AG04449 (cell line): ENCODE measurements at places on chromosomes 5 and 9.

GRCh38 chr5:168317521-168318147 is 26.2 kb downstream of the WWC1 start:
- DNase-seq: peak; percentile 87

DNA sequence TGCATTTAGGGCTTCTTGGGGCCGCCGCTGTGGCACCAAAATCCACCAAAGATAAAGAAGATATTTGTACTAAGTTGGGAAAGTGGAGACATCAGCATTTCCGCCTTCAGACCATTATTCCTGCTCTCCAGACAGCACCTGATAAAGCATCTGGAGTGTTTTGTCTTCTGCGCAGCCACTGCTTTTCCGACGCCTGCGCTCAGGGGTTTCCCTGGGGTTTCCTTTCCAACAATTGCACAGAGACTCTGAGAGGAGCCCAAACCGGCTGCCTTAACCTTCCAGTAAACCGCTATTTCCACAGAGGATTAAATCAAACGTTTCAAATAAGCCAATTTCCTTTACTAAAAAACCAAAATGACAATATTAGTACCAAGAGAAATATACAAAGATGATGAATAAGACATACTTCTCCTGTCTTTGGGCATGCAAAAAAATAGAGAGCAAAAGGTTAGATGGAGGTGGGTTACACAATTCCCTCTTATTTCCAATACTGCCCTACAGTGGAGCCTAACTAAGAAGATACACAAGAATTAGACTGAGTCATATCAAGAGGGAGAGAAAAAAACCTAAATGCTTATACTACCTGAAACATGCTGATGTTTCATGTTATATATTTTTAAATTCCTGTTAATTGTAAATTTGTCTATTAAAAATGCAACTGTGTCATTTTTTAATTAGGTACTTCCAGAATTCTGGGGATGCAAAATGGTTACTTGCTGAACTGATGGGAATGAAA is 98.4 kb downstream of the MAPKAP1 start:
- no peak for DNase-seq

DNA sequence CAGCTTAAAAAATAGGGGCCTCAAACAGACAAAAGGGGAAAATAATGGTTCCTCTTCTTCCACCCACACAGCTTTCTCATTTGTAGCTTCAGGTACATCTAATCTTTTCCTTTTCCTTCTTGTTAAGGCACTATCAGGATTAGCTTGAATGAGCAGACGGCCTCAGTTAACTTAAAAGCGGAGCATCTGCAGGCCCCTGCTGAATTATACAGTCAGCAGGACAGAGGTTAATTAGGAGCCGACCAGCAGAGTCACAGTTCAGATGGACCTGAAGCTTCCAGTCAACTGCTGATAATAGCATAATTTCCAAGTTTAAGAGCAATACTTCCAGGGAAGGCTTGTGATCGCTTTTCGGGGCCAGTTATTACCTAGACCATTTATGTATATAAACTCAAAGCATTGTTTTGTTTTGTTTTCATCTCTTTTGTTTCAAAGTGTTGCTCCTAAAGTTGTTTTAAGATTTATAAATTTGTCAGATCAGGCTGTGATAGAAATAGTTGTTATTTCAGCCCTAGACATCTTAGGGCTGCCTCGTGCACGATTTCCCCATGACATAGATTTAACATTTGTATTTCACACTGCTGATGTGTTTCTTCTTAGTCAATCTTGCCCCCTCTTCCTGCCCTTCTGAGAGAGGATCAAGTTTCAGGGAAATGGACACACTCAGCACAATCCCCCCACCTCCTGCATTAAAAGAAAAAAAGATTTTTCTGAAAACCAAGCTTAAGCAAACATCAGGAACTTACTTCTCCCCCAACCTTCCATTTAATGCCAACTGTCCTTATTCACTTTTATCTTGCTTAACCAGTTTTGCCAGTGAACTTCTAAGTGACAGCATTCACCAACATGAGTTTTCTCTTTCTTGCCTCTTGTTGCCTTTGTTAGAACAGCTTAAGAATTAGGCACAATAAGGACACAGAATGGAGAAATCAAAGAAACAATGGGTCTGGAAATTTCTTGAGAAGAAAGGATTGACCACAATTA is 449.8 kb downstream of the ARHGEF28 start:
- DNase-seq: no peak

- DNase-seq: no peak
Measured at GRCh38 chr9:110919609-110920008, 118.7 kb downstream of the LPAR1 start.

DNA sequence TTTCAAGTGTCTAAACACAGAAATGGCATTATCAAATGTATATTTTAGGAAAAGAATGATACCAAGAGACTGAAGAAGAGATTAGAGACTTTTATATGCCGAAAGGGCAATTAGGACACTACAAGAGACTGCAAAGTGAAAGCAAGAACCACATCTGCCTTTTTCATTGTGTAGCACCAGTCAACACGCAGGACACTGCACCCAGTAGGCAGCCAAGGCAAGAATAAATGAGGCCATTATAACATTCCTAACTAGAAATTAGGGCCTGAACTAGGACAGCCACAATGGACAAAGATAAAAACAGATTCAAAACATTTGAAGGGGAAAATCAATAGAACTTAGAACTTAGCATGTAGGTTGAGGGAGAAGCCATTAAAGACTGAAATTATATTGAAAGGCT is 10.8 kb downstream of the CETN3 start:
- no peak for DNase-seq

DNA sequence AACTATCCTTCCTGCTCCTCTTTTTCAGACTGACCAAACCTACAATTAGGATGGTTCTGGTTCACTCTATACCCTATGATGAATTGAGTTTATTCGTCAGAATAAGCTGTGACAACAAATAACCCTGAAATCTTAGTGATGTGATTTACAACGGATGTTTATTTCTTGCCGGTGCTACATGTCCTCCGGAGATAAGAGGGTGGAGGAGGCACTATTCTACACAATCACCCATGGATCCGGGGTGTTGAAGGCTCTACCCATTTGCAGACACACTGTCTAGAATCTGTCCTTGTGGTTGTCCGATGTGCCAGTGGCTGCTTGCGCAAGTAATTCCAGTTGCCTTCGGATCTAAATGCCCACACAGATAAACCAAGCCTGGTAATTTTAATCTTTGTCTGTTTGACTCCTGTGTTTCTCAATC is 44.7 kb downstream of the CDC14B start:
- no peak for DNase-seq

DNA sequence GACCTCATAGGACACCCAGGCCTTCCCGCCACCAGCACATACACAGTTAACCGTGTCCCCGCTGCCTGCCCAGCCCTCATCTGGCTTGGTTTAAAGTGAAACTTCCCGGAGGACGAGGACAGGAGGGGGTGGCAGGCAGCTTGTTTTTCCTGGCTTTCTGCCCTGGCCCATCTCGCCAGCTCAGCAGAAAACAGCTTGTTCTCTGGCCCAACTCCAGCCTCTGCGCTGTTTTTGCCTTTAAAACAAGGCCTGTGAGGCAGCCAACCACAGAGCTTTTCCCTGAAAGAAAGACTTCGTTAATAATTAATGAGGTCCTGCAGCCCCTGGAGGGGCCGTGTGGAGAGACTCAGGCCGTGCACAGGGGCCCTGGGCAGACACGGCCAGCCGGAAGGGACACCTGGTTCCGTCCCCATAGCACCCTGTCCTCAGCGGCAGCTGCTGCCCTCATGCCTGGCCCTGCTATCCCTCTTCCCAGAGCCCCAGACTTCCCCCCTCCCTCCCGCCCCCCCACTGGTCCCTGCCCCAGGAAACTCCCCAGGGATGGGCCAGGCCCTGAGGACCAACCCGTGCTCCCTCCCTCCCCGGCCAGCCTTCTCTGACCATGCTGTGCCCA is 108.7 kb downstream of the RXRA start:
- DNase-seq: peak; percentile 80

GRCh38 chr9:92151691-92152393 is 36.6 kb upstream of the SPTLC1 start:
- peak; percentile 59 for DNase-seq

GRCh38 chr9:113940077-113940476 is 64.0 kb downstream of the ZNF618 start:
- DNase-seq: no peak

- DNase-seq: no peak
Measured at GRCh38 chr5:72618708-72619107, 111.5 kb upstream of the ZNF366 start.

DNA sequence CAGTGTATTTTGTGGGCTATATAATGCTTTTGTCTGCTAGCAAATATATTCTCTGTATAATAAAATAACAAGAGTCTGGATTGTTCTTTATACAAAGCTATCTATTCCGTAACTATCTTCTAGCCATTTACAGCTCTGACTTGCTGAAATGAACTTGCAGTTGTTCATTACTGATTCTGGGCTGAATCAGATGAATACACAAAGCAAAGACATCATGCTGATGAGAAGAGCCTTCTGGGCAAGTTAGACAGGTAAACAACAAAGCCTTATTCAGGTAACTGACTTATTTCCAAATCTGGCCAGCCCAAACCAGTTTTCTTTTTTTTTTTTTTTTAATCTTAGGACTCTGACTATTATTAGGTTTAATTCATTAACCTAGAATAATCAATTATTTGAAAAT is 255.5 kb downstream of the KIAA0825 start:
- no peak for DNase-seq

- no peak for DNase-seq
Measured at GRCh38 chr9:133957328-133957727, 34.8 kb downstream of the VAV2 start.

- no peak for DNase-seq
Measured at GRCh38 chr5:175765858-175766257, 105.5 kb upstream of the CPLX2 start.

GRCh38 chr9:80146466-80146865 is 574.7 kb downstream of the TLE4 start:
- no peak for DNase-seq

GRCh38 chr9:89975024-89975423 is 370.2 kb downstream of the GADD45G start:
- DNase-seq: no peak

DNA sequence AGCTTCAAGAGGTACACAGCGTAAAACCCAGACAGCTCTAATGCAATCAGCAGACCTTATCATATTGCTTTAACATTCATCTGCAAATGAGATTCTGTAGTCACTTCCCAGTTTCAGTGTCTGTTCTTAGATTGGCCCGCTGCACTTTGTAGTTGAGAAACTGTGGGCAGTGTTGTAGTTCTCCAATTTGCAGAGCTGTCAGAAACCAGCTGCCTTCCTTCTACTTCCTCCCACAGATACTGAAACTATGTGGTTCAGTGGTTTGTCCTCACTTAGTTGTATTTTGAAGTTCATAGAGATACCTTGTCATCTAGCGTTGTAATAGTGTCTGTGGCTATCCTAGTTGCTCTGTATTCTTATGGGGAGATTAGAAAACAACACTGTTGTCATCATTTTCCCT is 39.6 kb upstream of the TRIM36 start:
- no peak for DNase-seq

DNA sequence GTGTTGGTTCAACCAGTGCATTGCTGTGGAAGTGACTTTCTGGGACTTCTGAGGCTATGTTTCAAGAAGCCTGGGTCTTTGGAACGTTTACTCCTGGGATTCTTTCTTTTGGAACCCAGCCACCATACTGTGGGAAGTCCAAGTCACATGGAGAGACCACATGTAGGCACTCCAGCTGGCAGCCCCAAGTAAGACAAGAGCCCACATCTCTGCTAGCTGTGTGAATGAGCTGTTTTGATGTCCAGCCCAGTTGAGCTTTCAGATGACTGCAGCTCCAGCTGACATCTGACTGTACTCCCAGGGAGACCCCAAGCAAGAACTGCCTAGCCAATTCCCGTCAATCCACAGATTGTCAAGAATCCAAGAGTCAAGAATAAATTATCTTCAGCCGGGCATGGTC is 60.1 kb upstream of the SPATA31D4 start:
- no peak for DNase-seq

GRCh38 chr5:65199993-65200675 is 281.6 kb downstream of the ADAMTS6 start:
- DNase-seq: peak; percentile 52

GRCh38 chr9:89374176-89374575 is 55.9 kb downstream of the SECISBP2 start:
- no peak for DNase-seq

DNA sequence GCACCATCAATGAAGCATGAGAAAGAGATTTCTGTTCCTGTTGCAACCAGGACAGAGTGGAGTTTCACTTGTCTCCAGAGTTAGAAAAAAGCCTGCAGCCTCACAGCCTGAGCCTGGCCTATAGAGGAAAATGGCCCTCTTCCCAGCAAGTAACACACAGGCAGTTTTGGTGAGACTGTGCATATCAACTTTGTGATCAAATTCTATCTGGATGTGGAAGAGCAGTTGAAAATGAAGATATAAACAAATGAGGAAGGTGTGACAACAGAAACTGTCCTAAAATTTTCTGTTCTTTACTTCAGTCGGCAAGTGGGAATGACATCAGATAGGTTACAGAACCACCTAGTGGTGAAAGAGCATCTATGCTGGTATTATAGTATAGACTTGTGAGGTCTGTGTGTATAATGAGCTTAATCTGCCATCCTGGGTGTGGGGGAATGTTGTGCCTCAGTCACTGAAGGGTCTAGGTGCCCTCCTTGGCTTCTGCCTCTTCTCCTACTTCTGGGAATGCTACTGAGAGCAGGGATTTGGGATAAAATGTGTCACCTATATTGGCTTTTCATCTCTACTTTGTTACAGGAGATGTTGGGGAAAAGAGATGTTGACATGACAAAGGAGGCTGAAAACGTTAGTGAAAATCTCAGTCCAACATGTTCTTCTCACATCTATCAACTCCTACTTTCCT is 28.2 kb downstream of the YIPF5 start:
- no peak for DNase-seq

GRCh38 chr5:1545126-1545804 is 21.5 kb upstream of the LPCAT1 start:
- DNase-seq: no peak

DNA sequence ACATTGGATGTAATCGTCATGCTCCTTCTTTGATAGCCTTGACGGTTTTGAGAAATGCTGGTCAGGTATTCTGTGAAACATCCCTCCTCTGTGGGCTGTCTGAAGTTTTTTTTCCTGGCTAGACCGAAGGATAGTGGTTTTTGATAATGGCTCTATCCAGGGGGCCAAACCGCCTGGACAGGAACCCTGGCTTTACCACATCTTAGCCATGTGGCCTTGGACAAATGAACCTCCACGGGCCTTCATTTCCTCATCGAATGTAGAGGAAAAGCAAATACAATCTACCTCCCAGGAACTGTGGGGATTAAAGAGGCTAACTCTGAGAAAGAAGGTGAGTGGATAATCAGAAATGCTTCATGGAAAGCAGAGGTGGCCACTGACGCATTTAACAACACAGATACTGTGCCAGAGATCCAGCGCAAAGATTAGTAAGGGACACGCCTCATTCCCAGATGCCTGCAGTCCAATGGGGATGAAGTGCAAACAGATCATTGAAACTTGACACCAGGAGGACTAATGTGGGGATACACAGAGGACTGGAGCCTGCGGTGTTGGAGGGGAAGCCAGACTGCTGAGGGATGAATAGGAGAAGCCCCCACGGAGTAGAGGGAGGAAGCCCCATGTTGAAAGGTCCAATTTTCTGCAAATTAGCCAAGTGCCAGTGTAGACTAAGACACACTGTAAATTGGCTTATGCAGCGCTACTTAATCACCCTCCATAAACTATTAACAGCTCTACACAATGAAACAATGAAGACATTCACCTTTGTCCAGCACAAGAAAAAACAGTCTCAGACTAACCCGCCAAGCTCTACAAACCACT is 41.6 kb downstream of the MYO10 start:
- DNase-seq: peak; percentile 80
